ENCODE measurements at places on chromosomes 1 and 21.
A peak's percentile ranks its signal among the peaks of the same experiment; 100 is the strongest.

GRCh38 chr1:204366759-204367158, 7.0 kb upstream of the PLEKHA6 start:
- no peak for DNase-seq

DNA sequence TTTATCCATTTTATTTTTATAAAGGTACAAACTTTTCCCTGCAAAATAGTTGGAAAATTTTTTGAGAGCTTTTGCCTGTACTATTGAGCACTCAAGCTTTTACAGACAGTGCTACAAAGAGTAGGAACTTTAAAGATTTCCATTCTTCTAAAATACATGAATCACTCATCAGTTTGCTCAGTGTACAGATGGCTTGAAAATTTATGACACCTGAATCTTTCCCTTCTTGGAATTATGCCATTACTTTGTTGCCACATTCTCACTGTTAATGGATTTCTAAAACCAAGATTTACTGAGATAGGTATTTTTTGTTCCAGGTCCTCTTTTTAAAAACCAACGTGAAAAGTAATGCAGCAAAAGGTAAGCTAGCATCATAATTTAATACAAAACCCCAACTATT, 76.0 kb downstream of the GPATCH2 start:
- no peak for DNase-seq

DNA sequence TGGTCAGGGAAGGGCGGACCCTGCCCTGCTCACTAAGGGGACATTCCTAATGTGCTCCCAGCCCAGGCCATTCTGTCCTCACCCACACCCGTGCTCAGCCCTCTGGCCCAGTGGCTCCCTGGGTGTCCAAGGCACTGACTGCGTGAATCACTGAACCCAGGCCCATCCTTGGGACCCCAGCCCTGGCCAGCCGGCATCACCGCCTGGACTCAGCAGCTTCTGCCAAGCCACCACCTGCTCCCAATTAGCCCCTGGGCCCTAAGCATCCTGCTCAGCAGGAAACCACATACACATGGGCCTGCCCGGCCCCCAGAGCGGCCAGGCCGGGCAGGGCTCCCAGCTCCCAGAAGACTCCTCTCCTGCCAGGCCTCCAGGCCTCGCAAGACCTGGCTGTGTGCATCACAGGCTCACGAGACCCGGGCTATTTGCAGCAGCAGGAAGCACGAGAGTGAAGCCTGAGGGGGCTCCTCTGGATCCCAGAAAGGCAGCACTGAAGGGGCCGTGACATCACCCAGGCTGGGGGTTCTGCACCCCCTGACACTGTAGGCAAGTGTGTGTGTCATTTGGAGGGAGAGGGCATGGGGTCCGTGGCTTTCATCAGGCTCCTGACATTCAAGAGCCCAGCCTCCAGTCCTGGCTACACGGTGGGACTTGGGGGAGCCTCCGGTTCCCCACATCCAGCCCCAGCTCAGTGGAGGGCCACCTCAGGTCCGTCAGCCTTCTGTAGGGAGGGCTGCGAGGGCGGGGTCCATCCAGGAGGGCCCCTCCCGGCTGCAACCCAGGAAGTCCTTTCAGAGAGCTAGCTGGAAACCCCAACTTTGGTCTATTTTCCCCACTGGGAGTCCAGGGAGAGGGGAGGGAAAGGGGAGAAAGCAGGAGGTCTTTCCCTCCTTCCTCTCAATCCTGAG, 1.6 kb downstream of the MFAP2 start:
- DNase-seq: no peak

- DNase-seq: no peak
These were observed 154.2 kb downstream of the ASTN1 start for GRCh38 chr1:177010211-177010825.

DNA sequence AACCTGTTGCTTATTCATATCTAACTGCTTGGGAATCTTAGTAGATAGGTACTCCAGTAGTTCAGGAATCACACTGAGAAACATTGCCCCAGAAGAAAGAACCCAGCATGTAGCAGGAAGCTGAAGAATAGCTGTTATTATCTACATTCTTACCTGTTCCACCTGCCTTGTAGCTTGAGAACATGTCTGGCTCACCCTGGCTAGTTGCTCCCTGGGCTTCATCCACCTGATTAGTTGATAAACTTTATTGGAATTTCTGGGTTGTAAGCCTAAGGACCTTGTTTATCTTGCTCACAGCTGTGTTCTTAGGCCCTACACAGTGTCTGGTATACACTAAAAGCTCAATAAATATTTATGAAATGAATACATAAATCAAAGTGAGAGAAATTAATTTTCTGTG, 106.3 kb upstream of the DMRTA2 start:
- DNase-seq: no peak

GRCh38 chr1:18653916-18654315, 23.3 kb downstream of the PAX7 start:
- DNase-seq: no peak

DNA sequence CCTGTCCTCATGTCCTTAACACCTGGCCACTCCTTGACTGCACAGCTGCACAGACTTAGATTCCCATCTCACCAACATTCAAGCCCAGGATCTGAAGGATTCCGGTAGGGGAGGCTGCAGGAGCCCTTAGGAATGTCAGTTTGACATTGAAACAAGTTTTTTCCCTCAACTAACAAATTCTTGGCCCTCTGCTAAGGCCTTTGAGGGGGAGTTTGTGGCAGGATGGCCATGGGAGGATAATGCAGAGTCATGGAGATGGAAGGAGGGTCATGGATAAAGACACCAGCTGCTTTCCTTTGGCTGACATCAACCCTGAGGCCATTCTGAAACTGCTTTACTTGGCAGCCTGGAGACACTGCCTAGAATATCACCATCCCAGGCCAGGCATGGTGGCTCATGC, 63.4 kb upstream of the PPP2R5A start:
- DNase-seq: no peak

GRCh38 chr21:45192332-45192731, 95.4 kb downstream of the POFUT2 start:
- DNase-seq: no peak

- no peak for DNase-seq
These were observed 176.8 kb downstream of the ATP6V1G3 start for GRCh38 chr1:198363625-198364151.

- DNase-seq: no peak
These were observed 87.1 kb upstream of the IPO9 start for GRCh38 chr1:201741763-201742342.

DNA sequence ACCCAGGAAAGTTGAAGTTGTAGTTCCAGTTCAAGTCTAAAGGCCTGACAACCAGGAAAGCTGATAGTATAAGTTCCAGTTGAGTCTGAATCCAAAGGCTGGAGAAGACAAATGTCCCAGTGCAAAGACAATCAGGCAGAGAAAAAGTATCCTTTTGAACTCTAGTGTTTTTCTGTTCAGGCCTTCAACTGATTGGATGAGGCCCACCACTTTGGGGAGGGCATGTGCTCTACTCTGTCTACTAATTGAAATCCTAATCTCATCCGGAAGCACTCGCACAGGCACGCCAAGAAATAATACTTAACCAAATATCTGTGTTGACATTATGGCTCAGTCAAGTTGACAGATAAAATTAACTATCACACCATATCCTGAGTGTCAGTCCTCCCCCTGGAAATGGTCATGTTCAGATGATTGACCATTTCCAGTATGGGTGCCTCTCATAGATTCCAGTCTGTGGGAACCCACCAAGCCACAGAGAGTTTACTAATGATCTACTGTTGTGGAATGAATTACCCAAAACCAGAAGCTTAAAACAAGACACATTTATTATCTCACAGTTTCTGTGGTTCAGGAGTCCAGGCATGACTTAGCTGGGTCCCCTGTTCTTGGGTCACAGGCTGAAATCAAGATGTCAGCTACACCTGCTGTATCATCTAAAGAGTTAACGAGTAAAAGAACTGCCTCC, 296.3 kb upstream of the ZP4 start:
- no peak for DNase-seq

- DNase-seq: peak; percentile 66
These were observed 918 bp downstream of the MIB2 start for GRCh38 chr1:1616045-1616790.

DNA sequence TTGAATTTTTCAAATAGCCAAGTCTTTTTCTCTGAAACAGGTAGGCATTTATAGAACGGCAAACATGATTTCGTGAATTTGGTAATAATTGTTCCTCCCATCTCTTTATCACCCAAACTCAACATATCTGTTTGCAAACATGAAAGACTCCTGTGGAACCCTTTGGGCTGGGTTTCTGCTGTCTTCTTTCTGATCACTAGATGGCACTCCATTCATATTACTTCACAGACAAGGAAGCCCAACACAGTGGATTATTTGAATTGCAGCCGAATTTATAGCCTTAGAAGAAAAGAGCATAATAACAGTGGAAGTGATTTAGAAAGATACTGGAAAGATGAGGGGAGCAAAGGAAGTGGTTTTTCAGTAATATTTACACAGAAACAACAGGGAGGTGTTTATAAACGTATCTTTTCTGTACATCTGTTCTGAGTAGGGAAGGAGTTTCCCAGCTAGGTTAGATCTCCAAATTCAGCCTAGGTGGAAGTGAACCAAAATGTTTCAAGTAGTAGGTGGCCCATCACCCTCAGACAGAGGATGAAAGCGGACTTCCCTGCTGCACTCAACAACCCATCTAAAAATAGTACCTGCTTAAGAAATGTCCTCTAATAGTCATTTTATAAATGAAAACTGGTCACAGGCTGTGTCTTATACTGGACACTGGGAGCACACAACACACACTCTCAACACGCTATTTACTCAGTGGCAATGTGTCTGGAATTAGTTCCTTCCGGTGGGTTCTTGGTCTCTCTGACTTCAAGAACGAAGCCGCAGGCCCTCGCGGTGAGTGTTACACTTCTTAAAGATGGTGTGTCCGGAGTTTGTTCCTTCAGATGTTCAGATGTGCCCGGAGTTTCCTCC, 67.6 kb downstream of the MAP3K21 start:
- peak; percentile 16 for DNase-seq

DNA sequence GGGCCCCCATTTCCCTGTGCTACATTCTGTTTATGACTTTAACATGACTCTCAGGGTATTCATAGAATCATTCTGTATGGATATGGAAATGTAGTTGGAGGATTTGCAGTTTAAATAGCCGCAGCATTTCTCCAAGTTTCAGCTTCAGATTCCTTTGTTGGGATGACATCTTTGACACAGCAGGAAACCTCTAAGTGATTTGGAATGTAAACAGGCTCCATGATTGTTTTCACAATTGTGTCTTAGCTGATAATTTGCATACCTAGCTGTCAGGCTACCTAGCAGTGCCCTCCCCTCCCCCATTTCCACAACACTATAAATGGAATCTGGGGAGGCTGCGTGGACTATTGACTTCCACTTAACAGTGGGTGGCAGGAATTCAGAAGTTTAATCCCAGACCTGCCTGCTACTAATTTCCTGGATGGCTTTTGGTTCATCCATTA, 290.2 kb downstream of the HLX start:
- no peak for DNase-seq

- no peak for DNase-seq
These were observed 1.9 kb upstream of the TEKT2 start for GRCh38 chr1:36081926-36082485.

GRCh38 chr1:66350001-66350547, 183.9 kb upstream of the SGIP1 start:
- no peak for DNase-seq

DNA sequence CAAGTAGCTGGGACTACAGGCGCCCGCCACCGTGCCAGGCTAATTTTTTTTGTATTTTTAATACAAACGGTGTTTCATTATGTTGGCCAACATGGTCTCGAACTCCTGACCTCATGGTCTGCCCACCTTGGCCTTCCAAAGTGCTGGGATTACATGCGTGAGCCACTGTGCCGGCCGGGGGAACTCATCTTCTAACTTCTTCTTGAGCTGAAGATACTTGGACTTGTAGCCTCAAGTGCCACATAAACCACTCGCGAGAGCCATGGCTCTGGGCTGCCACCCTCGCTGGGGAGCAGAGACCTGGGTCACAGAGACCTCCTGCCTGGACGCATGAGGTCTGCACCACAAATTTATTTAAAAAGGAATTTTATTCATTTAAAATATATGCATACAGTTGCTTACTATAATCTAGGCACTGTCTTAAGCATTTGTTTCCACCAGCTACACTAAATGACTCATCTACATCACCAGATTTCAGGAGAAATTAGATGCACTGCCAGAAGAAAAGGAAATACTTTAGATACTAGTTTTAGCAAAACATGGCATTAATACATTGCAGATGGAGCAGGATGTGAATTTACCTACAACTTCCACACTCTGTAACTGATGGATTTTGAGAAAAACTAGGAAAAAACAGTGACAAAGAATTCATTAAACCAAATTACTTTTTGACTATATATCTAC, 29.9 kb upstream of the PUM1 start:
- DNase-seq: no peak

DNA sequence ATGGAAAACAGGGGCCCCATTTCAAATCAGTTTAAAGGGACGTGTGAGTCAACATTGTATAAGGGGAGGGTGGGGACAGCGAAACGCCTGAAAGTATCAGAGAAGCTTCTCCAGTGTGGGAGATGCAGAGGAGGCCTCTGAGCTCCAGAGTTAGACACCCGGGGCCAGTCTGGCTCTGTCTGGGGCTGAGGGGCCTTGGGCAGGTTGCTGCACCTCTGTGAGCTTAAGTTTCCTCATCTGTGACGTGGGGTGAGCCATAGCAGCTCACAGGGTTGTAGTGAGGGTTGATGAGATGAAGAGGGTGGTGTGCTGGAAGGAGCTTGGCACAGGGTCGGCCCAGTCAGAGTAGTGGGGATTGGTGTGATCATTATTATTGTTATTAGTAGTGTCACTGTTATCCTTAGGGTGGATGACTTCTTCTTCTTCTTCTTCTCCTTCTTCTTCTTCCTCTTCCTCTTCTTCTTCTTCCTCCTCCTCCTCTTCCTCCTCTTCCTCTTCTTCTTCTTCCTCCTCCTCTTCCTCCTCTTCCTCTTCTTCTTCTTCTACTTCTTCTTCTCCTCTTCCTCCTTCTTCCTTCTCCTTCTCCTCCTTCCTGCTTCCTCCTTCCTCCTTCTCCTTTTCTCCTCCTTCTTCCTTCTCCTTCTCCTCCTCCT, 282.0 kb downstream of the PTPRU start:
- DNase-seq: no peak
